ENCODE measurements at places on chromosomes 11 and 22.
A peak's percentile ranks its signal among the peaks of the same experiment; 100 is the strongest.

GRCh38 chr22:45884201-45885062, 92.5 kb downstream of the WNT7B start:
- DNase-seq, result no peak

DNA sequence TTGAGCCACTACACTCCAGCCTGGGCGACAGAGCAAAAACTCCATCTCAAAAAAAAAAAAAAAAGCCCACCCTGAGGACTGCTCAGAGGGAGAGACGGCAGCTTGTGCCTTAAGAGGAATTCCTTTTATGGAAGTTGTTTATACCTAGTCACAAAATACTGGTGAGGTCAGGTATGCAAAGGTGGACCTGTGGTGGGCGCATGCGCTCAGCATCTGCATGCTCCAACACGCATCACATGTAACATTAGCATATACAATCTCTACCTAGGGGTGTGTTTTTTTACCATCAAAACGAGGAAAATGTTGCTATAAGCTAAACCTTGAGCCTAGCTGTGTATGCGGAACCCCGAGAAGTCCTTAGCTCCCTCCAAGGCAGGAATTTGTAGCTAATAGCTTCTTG, 6.8 kb upstream of the SART1 start:
- DNase-seq, result no peak

- DNase-seq, result no peak
These were observed 921.9 kb upstream of the TENM4 start for GRCh38 chr11:80362563-80363340.

GRCh38 chr11:69573761-69574607, 67.0 kb upstream of the CCND1 start:
- no peak for DNase-seq

- DNase-seq, result no peak
These were observed 35.4 kb upstream of the LMO1 start for GRCh38 chr11:8298801-8299786.

- no peak for DNase-seq
These were observed 25.2 kb upstream of the CARD16 start for GRCh38 chr11:105070306-105070705.

DNA sequence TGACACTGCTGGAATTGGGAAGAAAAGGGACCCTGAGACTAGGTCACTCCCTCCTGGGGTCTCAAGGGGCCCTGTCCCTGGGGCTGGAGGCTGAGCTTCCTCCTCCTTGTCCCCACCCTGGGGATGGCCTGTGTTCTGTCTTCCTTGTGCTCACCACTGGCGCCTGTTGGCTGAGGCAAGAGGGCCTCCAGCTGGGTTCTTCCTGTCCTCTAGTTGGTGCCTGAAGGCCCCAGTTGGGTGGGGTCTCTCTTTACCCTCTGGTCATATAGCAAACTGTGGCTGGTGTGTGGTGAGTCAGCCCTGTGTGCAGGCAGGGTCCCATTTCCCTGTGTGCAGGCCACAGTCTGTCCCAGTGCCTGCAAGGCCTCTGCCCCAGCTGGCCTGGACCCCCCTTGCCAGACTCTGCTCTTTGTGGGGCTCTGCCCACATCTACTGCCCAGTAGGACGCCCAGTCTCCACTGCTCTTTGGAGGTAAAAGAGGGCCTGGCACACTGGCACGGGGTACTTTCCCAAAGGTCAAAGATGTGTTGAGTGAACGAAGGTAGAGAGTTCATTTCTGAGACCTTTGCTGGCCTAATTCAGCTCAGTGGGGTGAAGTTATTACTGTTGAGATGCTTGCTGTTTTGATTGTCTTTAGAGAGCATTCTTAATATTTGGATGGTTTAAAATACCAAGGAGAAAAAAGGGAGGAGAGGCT, 55.1 kb upstream of the CLDN5 start:
- no peak for DNase-seq

DNA sequence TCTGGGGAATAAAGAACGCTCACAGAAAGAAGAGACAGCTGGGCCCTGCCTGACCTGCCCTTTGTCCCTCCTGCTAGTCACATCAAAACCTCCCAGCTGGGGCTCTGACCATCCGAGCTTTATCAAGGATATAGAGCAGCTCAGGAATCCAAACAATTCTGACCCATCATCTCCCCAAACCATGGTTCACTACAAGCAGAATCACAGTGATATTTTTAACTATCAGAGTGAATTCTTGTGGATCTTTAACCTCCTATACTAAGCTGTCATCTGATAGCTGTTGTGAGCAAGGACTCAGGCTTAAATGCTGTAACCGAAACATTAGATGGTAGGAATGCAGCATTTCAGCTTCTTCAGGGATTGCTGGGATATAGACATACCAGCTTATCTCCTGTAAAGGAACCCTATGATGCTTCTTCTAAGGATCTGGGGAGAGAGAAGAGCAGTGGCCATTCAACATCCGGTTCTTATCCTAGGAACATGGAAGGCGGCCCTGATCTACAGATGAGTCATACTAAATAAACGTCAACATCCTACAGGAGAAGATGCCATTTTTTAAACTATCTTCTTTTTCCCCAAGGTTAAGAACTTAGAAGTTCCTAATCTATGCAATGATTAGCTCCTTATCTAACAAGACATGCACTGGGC, 84.7 kb upstream of the AKIP1 start:
- no peak for DNase-seq

DNA sequence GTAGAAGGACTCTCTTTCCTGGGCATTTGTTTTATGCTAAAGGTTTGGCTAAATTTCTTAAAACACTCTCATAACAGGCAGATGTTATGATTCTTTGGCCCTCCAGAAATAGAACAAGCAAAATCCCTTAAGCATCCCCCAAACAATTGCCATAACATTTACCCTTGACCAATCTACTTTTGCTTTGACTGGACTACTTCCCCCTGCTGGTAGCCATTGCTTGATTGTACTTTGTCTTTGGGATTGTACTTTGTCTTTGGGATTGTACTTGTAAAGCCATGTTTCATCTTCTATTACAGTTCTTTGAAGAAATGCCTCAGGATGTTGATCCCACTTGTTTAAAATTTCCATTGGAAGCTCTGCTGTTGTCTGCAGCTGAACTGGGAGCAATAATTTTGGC, 53.3 kb upstream of the GLYAT start:
- DNase-seq, result no peak

- DNase-seq, result no peak
These were observed 55.7 kb upstream of the CLDN5 start for GRCh38 chr22:19579880-19580279.

DNA sequence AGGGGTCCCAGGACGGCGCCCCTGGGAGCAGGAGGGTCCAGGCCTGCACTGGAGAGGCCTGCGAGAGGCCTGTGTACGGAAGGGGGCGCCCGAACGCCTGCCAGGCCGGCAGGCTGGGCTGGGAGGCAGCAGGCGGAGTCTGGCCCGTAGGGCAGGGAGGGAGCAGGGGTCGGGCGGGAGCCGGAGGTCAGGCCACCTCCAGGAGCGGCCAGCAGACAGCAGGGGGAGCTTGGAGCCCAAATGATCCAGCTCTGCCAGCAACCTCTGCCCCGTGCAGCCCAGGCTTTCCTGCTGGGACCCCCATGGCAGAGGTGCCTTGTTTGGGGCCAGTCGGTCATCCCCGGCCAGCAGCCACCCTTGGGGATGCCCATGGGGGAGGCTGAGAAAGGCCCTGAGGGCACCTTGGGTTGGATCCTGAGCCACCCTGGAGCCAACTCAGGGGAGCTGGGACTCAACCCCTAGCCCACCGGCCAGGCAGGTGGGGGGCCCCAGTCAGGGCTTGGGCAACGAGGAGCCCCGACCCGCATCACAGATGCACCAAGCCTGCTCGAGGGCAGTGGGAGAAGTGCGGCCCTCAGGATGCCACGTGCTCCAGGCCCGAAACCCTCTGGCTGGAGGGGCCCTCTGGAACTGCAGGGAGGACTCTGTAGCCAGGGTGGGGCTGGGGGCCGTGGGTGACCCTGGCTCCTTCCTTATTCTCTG, 9.6 kb upstream of the SYT8 start:
- DNase-seq, result no peak

GRCh38 chr11:130455483-130456127, 7.2 kb downstream of the ADAMTS15 start:
- DNase-seq, result no peak

- DNase-seq, result no peak
These were observed 254.8 kb downstream of the TBC1D22A start for GRCh38 chr22:47017245-47017644.

GRCh38 chr11:94636388-94636949, 69.3 kb downstream of the PIWIL4 start:
- DNase-seq, result no peak

DNA sequence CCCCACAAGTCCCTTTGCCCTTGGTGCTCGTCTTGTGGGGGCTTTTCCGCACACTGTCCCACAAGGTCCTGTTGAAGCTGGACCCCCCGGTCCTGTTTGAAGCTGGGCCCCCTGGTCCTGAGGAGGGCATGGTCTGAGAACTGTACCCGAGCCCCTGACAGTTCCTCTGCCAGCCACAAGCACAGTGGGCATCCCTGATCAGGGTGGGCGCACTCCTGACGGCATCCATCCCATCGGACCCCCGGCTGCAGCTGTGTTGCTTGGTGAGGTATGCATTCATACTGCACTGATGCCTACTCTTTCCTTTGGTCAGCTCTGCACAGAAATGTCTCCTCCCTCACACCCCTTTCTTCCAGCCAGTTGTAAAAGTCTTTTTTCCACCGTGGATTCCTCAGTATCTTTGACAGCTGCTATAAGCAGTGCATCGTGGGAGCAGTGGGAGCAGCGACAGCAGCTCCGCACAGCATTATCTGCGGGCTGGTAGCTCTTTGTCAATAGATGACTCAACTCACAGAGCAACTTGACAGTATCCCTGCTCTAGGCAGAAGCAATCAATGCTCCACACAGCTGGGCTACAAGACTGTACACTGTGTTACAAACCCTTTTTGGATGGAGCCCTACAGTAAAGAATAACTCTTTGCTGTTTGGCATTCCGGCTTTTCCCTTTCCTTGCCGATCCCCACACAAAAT, 1030.8 kb upstream of the CCDC90B start:
- DNase-seq, result no peak

- DNase-seq, result peak; percentile 44
These were observed 47.4 kb upstream of the TP53I11 start for GRCh38 chr11:44998051-44998450.

DNA sequence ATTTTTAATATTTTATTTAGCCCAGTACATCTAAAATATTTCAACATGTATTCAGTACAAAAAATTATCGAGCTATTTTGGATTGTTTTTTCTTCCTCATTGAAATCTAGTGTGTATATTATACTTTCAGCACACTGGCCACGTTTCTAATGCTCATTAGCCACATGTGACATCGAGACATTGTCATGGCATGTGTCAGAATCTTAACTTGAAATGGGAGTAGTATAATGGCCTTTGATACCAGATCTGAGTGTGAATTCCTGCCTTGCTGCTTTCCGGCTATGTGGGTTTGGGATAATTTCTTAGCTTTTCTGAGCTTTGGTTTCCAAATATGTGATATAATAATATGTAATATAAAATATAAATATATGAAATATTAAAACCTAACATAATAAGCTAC, 54.3 kb downstream of the BCL2L13 start:
- DNase-seq, result no peak

DNA sequence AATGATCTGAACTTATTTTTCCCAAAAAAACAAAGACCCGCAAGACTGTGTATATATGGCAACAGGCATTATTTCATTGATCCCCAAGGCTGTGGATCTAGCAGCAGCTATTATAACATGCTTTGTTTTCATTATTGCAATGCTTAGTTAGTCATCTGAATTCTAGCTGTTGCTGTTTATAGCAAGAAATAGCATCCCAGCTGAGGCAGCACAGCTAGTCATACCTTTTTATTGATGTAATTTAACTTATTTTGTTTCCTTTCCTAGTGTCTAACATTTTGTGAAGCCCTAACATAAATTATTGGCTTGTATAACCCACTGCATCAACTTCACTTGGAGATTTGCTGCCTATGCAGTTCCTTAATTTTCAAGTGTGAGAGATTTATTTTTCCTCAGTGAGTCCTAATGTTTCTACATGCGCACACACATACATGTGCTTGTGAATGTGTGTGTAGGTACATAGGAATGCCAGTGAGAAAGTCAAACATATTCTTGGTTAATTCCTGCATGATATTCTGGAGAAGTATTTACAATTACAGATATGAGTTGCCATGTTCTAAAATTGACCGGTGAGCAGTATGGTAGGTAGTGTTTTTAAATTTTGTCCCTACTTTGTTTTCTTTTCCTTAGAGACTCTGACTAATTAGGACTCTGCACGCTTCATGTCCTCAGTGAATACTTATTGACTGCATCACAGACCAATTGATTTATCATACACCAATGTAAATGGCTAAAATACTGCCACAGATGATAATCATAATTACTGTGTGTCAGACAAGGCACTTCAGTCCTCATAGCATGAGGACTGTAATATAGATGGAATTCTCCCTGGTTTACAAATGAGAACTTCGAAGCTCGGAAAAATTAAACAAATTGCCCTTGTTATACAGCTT, 119.3 kb downstream of the WNT11 start:
- no peak for DNase-seq

- DNase-seq, result no peak
These were observed 18.9 kb downstream of the MRGPRG start for GRCh38 chr11:3199537-3200295.

DNA sequence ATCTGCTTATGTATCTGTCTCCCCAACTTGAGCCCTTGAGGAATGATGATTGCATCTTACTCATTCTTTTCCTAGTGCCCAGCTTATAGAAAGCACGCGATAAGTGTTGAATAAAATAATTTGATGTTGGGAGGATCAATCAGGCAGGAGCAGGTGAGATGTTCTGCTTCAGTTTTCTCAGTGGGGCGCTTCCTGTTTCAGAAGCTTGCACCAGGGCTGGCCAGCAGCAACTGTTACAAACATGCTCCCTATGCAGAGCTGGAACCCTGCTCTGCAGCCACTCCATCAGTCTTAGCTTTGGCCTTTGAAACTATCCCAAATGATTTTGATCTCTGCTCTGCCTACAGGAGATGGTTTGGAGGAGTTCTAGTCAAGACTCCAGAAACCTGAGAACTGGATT, 3.9 kb downstream of the ENDOD1 start:
- DNase-seq, result no peak

DNA sequence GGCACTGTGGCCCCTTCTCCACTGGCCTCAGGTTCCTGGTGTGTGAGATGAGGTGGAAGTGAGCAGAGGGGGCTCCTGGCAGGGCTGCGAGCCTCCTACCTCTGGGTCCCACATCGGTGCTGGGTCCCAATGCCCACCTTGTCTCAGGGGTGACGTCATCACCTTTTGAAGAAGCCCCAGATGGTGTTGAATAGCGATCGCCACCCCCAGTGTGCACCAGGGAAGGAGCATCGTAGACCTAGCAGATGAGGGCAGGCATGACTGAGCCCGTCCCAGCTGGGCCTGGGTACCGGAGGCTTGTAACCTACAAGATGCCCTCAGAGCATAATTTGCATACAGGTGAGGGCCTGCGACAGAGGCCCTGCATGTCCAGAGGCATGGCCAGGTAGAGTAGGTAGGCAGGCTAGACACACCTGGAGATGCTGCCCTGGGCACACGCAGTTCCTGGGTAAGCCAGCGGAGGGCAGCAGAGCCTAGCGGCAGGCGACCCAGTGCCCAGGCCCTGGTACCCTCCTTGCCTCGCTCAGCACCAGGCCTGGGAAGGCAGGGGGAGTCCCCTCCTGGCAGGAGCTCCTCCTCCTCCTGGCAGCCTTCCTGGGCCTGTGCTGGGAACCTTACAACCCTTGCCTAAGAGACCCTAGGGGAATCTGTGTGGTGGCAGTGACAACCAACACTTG, 52.5 kb downstream of the TPCN2 start:
- peak; percentile 69 for DNase-seq
